Stimulated activated CD8-positive, alpha-beta memory T cell treated with anti-CD3 and anti-CD28 coated beads, Interleukin-12 subunit alpha, Interleukin-12 subunit beta, amount 100 ng/mL, for 4 hours (primary cell): ENCODE measurements at places on chromosomes 3 and 15.

- no peak for DNase-seq
Observed at GRCh38 chr3:123586131-123586530, 1.3 kb upstream of the HACD2 start.

- DNase-seq, result no peak
Observed at GRCh38 chr3:196660381-196661166, 21.1 kb downstream of the NRROS start.

DNA sequence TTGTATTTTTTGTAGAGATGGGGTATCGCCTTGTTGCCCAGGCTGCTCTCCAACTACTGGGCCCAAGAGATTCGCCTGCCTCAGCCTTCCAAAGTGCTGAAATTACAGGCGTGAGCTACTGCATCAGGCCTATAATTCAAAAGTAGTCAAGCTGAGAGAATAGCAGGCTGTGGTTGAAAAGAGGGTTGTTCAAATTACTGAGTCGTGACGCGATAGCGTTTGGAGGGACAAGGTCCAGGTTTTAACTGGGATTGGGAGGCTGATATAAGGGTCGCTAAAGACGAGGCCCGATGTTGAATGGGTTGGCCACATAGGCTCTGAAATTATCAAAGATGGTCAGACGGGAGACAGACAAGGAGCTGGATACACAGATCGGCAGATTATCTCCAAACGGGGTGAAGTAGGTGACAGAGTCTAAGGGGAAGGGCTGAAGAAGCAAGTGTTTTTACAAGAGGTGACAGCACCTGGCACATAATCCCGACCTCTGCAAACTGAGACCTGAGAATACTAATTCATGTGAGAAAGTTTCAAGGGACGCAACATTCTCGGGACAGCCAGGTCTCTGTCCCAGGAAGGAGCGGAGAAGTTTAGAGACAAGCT is 759 bp upstream of the ARID3B start:
- no peak for DNase-seq

DNA sequence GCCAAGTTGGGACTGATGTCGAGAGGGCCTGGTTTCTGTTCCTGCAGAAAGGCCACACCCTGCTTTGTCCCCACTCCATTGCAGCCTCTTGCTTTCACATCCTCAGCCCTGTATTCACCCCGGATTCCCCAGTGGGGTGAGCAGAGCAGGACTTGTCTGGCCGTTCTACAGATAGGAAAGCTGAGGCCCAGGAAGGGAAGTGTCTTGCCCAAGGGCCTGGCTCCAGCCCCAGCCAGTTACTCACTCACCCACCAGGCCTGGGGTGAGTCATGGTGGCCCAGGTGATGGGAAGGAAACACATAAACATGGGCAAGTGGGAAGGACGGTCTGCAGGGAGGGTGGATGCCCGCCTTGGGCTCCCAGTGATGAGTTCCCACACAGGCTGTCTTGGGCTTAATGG is 6.1 kb upstream of the DUSP7 start:
- no peak for DNase-seq

DNA sequence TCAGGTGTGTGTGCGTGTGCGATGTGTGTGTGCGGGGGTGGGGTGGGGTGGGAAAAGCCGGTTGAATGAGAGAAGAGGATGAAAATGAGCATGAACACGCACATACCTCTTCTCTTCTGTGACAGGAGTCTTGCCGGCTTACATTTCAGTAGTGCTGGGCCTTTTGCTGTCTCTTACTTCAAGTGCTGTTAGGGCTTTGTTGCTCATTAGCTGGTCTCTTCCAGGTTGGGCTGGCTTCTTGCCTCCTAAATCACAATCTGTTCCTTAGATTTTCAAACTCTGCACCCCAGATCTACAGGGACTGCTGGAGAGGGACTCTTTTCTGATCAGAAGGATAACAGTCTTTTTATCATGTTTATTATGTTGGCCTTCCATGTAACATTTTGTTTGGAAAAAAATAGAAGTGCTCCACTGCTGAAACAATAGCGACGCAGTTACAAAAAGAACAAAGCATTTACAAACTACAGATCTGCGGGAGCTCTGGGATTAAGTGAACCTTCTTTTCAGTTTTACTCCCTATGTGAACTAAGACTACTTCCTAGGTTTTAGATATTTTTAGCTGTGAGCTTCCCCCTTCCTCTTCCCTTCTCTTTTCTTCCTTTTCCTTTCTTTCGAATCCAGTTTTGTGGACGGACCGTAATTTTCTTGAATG is 48.5 kb downstream of the USP13 start:
- no peak for DNase-seq

- DNase-seq, result no peak
Observed at GRCh38 chr3:123267821-123268220, 66.1 kb downstream of the SEC22A start.

GRCh38 chr3:160053048-160053391 is 64.4 kb downstream of the IL12A start:
- DNase-seq, result no peak

GRCh38 chr3:72310419-72311380 is 525.8 kb upstream of the PROK2 start:
- no peak for DNase-seq

GRCh38 chr3:172800156-172800555 is 49.6 kb downstream of the ECT2 start:
- DNase-seq, result no peak

GRCh38 chr15:69826819-69827175 is 270.9 kb downstream of the TLE3 start:
- DNase-seq, result no peak
